Stimulated activated CD4-positive, alpha-beta T cell treated with anti-CD3 and anti-CD28 coated beads, Interleukin-1b, Interleukin-23, amount 100 ng/mL, for 1 hour (primary cell): ENCODE measurements at places on chromosomes 12 and 14.

- DNase-seq = no peak
Measured at GRCh38 chr12:56151672-56152131, 685 bp upstream of the MYL6B start.

- peak; percentile 4 for DNase-seq
Measured at GRCh38 chr14:77641534-77642341, 25.3 kb upstream of the SPTLC2 start.

- no peak for DNase-seq
Measured at GRCh38 chr12:105273601-105274000, 37.6 kb upstream of the APPL2 start.

DNA sequence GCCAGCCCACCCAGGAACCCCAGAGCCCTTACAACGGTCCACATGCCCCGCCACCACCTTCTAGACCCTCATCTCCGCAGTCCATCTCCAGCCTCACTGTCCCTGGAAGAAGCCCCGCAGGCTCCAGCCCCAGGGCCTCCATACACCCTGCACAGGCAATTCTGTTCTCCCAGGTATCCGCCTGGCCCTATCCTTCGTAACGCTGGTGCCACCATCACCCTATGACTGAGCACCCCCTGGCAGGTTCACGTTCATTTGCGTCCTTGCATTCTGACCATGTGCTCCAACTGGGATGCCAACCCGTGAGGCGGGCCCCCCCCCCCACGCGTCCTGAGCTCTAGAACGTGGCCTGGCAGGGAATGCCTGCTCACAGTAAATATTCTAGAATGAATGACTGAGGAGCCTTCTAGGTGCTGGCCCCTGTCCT is 675 bp upstream of the SCARB1 start:
- DNase-seq = no peak

DNA sequence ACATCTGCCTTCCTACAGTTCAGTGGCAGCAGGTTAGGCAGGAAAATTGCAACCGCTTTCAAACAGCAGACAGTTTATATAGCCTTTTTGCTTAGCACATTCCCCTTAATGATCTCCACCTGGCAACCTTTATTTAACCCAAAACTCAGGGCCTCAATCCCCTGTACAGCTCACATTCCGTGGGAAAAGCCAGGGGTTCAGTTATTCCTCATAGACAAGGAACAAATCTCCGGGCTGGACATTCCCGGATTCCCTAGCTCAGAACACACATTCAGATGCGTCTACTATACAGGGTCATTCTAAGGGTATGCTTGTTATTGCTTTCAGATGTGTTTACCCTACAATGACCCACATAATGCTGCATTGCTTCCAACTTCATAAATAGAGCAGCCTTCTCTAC is 73.8 kb upstream of the DCN start:
- DNase-seq = no peak

DNA sequence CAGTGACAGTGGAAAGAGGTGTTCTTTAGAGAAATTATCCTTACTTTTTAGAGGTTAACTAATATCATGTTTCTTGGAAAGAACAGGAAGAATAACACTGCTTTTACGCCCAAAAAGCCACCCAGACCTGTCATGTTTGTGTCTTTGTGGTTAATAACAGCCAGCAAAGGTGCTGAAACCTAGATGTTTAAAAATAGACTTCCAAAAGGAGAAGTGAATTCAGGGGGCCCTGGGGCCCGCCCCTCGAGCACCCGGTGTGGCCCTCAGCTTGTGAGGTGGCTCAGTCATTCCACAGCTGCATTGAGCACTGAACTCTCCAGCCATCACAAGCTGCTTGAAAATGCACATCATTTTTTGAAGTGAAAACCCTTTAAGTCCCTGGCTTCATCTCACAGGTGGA is 20.8 kb upstream of the AMN start:
- DNase-seq = no peak

DNA sequence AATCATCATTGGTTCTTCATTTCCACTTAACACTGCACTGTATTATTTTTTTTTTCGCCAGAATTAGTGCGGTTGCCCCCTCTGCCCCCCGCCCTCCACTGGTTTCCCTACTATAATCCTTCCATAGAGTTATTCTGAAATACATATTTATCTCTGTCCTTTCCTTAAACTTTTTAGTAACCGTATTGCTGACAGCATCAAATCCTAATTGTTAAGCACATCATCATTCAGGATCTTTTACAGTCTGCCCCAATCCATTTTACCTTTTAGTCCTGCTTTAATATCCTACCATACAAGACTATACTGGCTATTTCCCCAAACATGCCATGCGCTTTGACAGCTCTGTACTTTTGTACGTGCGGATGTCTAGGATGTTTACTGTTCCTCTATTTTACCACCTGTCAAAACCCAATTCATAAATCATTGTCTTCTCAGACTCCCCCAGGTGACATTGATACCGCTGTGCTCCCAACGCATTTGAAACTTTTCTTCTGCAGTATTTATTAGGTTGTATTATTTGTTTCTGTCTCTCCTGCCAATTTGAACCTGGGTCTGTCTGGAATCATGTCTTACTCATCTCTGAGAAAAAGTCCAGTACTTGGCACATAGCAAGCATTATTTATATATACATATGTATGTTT is 1.0 kb downstream of the FGFR1OP2 start:
- DNase-seq = no peak

DNA sequence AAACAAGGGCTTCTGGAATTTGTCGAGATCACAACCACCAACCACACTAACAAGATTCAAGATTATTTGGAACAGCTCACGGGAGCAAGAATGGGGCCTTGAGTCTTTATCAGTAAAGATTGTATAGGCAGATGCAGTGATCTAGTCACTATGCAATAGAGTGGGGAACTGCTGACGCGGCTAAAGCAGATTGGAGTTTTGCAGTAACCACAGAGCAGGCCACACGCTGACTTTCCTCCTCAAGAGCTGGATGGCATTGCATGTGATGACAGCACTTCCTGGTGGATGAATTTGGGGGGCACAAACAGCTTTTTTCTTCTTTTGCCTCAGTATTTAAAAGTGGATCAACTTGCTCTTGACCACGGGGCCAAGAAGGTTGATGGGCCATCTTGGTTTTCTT is 46.0 kb downstream of the KCNK13 start:
- no peak for DNase-seq

DNA sequence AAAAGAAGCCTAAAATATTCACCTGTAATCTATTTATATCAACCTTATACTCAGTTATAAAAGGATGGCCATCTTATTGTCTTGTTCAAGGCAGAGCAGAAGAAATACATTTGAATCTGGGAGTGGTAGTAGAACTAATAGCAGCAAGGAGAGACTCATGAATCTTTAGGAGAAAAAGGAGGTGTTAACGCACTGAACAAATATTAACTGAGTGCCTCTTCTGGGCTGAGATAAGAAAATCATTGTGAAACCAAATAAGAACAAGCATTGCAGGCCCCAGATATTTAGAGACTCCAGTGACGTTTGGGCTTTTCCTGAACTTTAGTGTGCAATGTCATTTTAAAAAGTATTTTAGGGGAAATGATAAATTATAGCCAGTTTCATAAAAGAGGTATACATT is 790.6 kb downstream of the DIO2 start:
- no peak for DNase-seq

DNA sequence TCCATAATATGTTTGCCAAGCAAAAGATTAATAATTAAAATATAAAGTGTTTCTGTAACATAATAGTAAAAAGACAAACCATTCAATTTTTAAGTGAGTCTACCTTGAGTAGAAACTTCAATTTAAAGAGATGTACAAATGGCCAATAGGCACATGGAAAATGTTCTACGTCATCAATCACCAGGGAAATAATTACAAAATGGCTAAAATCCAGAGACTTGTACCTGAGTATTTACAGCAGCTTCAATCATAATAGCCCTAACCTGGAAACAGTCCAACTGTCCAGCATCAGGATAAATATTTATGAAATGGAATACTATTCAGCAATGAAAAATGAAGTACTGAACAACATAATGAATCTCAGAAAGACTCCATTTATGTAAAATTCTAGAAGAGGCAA is 95.5 kb upstream of the FAR2 start:
- DNase-seq = no peak

- DNase-seq = no peak
Measured at GRCh38 chr12:87813476-87814234, 215.5 kb downstream of the C12orf50 start.

- no peak for DNase-seq
Measured at GRCh38 chr14:89720741-89721729, 233.5 kb downstream of the EFCAB11 start.

- DNase-seq = peak; percentile 11
Measured at GRCh38 chr14:72810201-72810600, 83.7 kb downstream of the DPF3 start.

GRCh38 chr12:123398177-123398549 is 14.2 kb downstream of the KMT5A start:
- DNase-seq = no peak

DNA sequence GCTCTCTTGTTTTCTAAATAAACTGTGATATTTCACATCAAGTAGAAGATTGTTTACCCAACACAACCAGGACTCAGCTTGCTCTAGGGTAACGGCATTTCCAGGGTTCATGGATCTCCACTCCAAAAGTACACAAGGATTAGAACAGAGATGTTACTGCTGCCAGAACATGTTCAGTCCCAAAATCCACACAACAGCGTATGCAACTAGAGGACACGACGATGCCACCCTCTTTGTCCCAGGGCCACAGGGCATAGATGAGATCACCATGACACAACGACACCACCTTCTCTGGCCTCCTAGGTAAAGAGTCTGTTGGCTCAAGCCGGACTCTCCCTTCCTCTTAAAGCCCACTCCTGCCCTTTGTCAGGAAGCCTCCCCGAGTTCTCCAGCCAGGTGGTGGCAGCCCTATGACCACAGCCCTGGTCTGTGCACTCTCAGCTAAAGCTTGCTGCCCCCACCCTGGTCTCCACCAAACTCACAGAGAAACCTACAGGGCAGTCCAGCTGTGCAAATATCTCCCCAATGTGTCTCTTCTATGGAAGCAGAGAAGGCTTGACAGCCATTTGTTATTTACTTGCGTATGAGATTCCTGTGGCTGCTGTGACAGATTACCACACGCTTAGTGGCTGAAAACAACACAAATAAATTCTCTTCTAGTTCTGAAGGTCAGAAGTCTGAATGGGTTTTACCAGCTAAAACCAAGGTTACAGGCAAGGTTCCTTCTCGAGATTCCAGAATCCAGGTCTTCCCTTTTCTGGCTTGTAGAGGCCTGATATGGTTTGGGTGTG is 10.3 kb downstream of the CLMN start:
- no peak for DNase-seq

GRCh38 chr12:131943876-131944275 is 5.9 kb upstream of the EP400 start:
- DNase-seq = no peak

GRCh38 chr12:3950714-3951320 is 77.6 kb upstream of the PARP11 start:
- DNase-seq = no peak

DNA sequence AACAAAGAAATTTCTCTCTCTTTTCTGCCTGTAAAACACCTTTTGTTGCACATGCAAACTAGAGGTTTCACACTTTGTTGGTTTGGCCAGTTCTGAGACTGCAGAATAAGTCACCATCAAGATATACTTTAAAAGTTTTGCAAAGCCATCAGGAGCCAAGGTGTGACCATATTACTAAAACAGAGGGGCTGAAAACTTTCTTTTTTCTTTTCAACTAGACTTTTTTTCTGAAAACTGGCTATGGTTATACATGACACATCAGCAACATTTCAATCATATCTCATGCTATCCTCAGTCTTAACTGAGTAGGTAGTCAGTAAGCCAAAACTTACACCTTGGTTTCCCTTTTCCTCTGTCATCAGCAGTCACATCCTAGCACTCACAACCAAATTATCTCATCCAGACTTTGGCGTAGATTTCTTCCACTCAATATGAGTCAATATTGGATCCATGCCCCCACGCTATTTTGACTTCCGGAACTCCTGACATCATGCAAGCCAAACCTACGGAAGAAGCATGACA is 4.1 kb upstream of the IFNG start:
- DNase-seq = no peak

DNA sequence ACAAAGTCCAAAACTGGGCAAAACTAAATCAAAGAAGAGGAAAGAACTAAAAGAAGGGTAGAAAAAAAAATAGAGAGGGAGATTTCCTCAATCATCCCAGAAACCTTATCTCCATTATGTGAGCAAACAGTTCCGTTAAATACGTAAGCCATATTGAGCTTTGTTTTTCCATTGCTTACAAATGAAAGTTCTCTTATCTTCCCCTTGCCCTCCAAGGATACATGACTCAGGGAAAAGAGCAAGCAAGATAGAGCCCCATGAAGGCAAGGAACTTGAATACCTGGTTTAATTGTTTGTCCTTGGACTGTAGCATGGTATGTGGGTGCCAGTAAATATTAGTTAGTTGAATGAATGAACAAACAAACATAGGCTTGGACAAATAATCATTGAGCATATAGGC is 126.8 kb upstream of the USP15 start:
- no peak for DNase-seq

DNA sequence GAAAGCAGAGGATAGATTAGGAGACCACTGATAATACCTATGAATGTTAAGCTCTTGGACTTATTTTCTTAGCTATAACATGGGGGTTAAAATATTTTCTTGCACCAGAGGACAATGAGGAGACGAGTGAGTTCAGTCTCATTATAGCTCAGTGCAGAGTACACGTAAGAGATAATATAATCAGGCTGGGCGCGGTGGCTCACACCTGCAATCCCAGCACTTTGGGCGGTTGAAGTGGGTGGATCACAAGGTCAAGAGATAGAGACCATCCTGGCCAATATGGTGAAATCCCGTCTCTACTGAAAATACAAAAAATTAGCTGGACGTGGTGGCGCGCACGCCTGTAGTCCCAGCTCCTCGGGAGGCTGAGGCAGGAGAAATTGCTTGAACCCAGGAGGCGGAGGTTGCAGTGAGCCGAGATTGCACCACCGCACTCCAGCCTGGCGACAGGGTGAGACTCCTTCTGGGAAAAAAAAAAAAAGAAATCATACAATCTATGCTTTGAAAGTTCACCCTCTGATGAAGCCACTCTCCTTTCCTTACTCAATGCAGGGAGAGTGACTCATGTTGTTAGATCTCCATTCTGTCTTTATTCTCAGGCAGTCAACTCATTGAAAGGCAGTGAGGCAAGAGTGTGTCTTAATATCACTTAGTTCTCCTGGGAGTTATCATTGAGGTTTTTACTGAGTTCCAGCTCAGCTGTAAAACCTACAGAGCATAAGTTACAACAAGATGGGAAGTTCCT is 134.2 kb downstream of the SYNE2 start:
- no peak for DNase-seq

- DNase-seq = no peak
Measured at GRCh38 chr12:88625356-88625755, 45.1 kb upstream of the KITLG start.
